CD8-positive, alpha-beta T cell (primary cell): ENCODE measurements at places on chromosomes 3 and 15. TPM values are rescaled to one million over a fixed set of nuclear protein-coding genes. Genes with fewer than 3 reads are reported as not detected.

The LRRC31 gene
- total RNA-seq: not detected

The ARPP21 gene
- total RNA-seq: not detected

The ANKUB1 gene
- total RNA-seq: not detected

The SLC2A2 gene
- not detected for total RNA-seq

The IQCF5 gene
- not detected for total RNA-seq

The CLDN18 gene
- total RNA-seq: not detected

The LSAMP gene
- total RNA-seq: not detected

The LRRC2 gene
- total RNA-seq: 0.75 TPM

The USP8 gene
- total RNA-seq: 61.5 TPM

The TLR9 gene
- total RNA-seq: not detected

The CCR8 gene
- 0.61 TPM for total RNA-seq

The ROPN1 gene
- not detected for total RNA-seq

The VGLL3 gene
- not detected for total RNA-seq

The LRTM1 gene
- total RNA-seq: not detected

The VEPH1 gene
- total RNA-seq: not detected

The HOMER2 gene
- total RNA-seq: 0.98 TPM

The GOLGA8T gene
- 0.19 TPM for total RNA-seq
